ENCODE measurements at places on chromosomes 12 and 14. TPM values are rescaled to one million over a fixed set of nuclear protein-coding genes. Genes with fewer than 3 reads are reported as not detected.

Gene DHRS2
- not detected for polyA plus RNA-seq

Gene HOTAIR
- polyA plus RNA-seq, result not detected

Gene KIF26A
- not detected for polyA plus RNA-seq

Gene KLRC2
- not detected for polyA plus RNA-seq

Gene PROX2
- polyA plus RNA-seq, result not detected
